Stimulated activated CD4-positive, alpha-beta T cell treated with anti-CD3 and anti-CD28 coated beads, Interleukin-12 subunit alpha, Interleukin-12 subunit beta, amount 100 ng/mL, for 24 hours (primary cell): ENCODE measurements at places on chromosomes 1 and 21.

GRCh38 chr21:10272216-10272615 lies 249.2 kb upstream of the TPTE start:
- no peak for DNase-seq

DNA sequence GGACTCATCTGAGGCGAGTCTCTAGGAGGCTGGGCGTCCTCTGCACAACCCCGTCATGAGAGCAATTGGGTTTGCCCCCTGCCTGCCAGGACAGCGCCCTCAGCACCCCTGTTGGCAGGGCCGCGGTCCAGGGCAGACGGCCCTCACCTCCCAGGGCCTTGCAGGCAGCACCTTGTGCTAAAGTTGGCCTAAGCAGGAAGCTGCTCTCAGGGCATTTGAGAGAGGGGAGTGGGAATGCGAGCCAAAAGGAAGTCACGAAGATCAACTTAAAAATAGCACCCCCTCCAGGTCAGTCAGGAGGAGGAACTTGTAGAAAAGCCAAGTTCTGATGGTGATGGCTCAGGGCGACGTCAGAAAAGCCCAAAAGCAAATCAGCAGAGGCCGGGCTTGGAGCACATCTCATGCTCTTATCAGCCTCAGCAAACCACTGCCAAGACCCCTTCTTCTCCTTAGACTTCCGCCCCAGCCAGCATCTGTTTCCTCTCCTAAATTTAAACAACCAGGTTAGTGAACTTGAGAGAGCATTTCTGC lies 12.6 kb upstream of the ADORA3 start:
- DNase-seq: no peak

DNA sequence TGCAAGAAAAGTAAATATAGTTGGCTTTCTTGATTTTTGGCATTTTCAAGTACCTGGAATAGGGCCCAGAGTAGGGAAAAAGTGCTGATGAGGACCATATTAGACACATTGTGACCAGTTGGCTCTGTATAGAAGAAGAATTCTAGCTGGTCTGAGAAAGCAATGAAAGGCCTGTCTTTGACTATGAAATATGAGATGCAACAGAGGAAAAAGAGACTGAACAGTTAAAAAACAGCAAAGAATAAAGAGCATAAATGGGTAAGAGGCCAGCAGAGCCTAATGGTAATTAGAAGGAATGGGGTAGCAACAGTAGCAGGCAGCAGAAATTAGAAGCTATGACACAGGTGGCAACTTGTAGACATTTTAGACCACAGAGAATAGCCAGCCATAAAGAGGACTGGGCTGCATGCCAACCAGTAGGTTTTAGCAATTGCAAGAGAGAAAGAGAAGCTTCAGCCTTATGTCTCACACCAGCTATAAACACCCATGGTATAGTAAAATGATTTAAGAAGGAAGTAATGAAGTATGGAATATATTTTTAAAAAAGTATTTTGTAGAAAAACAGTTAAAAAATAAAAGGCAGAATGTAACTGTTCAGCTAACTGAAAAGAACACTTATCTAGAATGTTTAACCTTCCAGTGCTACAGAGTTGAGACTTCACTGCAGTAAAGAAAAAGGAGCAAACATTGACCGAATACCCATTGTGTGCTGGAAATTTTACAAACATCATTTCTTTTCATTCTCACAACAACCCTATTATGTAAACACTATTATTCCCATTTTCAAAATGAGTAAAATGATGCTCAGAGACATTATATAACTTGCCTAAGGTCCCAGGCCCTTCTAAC lies 114.1 kb downstream of the LHX4 start:
- DNase-seq: no peak

DNA sequence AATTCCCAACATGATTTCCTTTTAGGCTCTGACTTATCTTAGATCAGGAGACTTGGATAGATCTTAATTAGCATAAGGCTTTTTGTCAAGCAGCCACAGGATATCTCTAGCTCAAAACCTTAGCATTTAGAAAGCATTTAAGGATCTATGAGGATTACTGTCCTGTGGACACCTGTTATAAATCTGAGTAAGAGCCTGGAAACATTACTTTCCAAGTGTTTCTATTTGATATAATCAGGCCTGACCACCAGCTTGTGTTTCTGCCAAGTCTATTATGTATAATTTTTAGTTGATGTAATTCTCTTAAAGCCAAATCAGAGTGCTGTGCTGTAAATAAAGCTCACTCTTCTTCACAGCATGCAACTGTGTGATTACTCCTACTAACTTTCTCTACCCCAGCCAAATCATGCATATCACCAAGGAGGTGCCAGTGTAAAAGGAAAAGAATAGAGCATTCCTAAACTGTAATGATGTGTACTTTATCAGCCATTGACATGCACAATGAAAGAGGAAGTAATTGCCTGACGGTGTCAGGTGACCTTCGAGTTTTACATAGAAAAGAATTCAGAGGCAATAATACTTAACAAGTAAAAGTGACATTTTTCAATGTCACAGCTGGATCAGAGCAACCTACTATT lies 309.9 kb upstream of the PRMT6 start:
- DNase-seq: no peak

DNA sequence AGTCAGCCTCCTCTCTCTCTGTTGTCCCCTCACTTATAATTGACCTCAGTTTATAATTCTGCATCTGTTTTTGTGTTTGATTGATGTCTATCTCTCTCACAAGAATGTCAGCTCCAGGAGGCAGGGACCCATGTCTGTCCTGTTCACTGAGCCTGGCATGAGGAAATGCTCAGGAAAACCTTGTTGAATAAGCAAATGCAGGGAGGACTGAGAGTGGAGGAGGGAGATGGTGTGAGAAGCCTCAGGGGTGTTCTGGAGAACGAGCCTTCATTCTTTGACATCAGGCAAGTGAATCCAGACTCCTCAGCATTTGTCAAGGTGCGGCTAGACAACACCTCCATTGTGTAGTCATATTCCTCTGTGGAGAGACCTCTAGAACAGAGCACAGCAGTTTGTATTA lies 45.5 kb downstream of the MAN1C1 start:
- no peak for DNase-seq
